ENCODE measurements at places on chromosomes 11 and 22.

GRCh38 chr11:108871152-108871551, 206.3 kb downstream of the DDX10 start:
- peak; percentile 17 for DNase-seq

- no peak for DNase-seq
Measured at GRCh38 chr11:64245401-64245796, 1.3 kb downstream of the PPP1R14B start.

DNA sequence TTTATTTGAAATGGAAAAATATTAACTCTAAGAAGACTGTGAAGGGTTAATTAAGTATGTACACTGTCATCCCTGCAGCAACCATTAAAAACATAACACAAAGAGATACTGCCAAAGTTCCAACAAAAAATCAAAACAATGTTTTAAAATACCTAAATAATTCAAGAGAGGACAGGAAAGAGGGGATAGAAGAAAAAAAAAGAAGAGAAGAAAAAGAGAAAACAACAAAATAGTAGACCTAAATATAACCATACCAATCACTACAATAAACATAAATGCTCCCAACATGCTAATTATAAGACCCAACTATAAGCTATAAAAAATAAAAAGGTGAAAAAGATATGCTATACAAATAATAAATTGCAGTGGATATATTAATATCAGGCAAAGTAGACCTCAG, 20.1 kb downstream of the GNB1L start:
- DNase-seq: no peak

DNA sequence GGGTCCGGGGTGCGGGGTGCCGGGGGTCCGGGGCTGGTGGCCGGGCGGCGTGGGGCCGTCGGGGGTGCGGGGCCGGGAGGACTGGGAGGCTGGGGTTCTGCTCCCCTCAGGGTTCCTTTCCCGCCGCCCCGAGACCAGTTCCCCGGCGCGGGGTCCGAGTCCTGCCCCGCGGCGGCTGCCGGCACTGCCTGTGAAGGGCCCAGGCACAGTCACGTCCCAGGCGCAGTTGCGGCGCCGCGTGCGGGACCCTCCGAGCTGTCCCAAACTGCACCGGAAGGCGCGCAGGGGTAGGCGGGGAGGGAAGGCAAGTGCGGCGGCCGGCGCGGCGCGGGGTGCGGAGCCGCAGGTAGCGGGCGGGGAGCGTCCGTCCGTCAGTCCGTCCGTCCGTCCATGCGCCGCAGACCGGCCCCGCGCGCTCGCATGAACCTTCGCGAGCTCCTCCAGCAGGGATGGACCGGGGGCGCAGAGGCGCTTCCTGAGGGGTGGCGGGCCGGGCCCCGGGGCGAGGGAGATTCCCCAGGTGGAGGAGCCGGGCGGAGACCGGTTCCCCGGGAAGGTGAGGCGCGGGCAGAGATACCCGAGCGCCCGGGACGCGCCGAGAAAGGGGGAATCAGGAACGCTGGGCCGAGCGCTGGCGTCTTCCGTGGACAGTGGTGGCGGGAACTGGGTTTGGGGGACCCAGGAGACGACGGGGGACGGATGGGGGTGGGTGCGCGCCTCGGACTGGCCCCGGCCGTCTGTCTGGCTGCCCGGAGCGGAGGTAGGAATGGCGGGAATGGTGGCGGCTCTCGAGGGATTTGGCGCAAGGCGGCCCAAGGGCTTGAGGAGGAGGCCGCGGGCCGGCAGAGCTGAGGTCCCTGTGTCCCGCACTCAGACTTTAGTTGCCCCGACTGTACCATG, 3.1 kb upstream of the ADORA2A start:
- DNase-seq: peak; percentile 62

GRCh38 chr11:128497061-128497775, 90.1 kb downstream of the ETS1 start:
- DNase-seq: no peak

DNA sequence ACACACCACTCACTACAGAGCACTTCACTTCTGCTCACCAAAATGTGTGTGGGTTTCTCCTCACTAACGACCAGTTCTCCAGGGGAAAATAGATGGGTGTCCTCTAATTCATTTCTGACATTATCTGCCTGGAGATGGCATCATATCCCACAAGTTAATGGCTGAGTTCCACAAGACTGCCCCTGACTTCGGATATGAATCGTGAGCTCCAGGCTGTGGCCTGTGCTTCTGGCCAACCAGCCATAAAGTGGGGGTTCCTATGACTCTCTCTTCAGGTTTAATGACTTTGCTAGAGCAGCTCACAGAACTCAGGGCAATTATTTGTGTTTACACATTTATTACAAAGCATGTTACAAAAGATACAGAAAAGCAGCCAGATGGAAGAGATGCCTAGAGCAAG, 113.0 kb upstream of the SYT13 start:
- DNase-seq: no peak

DNA sequence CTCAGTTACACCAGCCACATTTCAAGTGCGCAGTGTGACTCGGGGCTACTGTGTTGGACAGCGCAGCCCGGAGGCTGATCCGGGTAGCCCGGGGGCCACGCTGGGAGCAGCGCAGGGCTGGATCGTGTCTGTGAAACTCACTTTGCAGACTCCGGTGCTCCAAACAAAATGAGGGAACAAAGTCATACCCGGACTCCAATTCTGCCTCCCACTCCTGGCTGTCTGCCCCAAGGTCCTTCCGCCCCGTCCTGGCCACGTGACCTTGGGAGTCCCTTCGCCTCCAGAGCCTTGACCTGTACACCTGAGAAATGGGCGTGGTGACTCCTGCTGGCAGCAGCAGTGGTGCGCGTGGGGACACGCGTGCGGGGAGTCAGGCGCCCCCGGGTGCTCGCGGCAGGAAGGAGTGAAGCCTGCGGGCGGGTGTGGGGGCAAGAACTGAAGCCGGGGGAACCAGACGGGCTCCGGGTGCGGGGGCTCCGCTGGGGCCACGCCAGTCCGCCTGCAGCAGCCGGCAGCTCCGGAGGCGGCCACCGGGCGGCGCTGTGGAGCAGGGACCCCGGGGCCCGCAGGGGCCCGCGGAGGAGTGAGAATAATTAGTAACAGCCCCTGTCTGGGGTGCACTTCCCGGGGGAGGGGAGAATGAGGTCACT, 42.4 kb downstream of the KCNJ4 start:
- peak; percentile 71 for DNase-seq

DNA sequence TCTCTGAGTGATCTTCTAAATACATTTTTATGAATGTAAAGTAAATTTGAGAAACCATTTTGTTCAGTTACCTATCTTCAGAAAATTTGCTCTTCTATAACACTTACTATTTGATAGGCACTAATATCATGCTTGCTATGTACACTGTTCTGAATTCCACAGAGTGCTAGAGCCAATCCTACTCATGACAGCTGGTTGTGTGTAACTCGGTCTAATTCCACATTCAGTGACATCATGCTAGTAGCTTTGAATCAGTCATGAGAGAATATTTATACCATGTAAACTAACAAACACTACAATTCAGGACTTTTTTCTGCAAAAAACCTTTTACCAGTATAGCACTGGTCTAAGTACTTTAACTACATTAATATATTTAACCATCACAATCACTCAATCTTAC, 902.9 kb downstream of the DLG2 start:
- no peak for DNase-seq

- no peak for DNase-seq
Measured at GRCh38 chr11:5691964-5692361, 2.4 kb downstream of the TRIM22 start.

GRCh38 chr11:130413405-130414106, 14.9 kb downstream of the ADAMTS8 start:
- no peak for DNase-seq

DNA sequence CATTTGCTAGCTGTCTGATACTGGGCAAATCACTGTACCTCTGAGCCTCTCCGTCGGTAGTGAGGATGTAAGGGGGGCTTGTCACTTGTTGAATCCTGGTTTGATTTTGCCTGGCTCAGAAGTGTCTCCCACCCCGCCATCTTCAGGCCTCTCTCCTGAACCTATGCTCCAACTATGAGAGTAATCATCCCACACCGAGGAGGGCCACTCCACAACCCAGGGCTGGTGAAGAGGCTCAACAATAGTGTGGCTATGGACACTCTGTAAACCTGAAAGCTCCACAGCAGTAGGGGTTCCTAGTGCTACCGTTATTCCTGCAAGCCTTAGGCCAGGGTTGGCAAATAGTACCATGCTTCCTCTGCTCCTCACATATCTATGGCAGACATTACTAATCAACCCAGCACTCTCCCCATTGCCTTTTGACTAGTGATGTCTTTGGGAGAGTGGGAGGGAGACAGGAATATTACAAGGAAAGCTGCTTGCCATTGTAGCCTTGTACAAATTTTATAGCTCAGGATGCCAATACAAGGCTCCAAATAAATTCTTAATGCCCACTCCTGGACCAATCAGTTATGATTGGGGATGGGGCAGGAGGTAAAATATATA, 134.0 kb upstream of the TEAD1 start:
- no peak for DNase-seq

- DNase-seq: no peak
Measured at GRCh38 chr11:1967641-1968225, 20.6 kb downstream of the MRPL23 start.

DNA sequence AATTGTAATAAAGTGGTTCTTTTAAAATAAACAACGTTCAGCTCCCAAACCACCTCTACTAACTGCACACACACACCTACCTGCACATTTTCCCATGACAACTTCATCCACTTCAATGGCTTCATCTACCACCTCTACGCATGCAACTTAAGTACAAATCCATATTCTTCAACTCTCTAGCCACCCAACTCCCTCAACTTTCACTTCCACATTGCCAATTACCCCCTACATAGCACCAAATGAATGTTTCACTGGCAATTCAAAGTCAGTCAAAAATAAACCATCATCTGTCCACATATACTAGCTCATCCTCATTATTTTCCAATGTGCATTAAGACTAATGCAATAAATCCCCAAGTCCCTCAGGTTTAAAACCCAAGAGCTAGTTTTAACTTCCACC, 50.7 kb upstream of the ARHGAP32 start:
- no peak for DNase-seq

DNA sequence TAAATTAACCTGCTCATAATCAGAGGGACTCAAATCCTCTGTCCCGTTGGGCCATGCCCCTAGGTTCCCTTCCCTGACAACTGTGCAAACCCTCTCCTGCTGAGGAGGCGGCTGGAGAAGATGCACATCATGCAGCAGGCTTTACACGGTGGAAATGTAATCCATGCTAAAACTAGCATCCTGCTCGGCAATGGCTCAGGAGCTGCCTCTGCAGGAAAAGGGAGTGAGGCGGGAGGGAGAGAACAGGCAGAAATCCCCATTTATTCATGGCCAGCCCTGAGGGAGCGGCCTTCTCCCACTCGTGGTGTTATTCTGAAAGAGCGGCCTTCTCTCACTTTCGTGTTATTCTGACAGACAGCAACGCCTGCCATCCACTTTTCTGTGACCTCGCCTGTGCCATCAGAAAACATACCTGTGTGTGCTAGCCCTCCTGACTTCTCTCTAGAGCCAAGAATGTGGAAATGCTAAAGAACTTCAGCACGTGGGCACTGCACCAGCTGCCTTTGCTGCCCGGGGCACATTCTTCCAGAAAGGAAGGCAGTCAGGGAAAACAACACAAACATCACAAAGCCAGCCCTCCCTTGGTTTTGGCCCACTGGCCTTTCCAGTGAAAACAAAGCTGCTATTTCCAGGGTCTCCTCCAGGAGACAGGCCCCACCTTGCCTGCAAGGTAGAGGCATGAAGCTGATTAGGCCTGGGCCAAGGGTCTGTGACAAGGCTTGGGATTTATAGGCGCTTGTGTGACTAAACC, 62.9 kb upstream of the BID start:
- no peak for DNase-seq

GRCh38 chr11:36229091-36229705, 60.0 kb downstream of the COMMD9 start:
- DNase-seq: no peak

GRCh38 chr11:129440028-129440713, 64.5 kb downstream of the BARX2 start:
- no peak for DNase-seq

- DNase-seq: no peak
Measured at GRCh38 chr11:122157653-122158161, 41.7 kb upstream of the BLID start.

DNA sequence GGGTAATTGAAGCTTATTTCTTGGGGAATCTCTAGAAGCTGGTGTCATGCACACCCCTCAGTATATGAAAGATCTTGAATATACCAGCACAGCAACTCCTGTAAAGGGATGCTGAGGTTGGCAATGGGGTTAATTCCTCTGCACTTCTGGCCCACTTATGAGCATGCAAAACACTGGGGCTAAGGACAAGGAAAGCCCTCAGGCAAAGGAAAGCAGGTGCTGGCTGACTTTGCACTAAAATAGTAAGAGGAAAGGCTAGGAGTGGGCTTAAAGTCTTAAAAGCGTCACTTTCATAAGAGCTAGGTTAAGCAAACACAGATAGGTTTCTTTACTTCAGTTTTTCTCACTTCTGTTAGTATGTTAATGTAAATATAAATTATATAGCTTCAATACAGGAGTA, 572.6 kb upstream of the LUZP2 start:
- no peak for DNase-seq

DNA sequence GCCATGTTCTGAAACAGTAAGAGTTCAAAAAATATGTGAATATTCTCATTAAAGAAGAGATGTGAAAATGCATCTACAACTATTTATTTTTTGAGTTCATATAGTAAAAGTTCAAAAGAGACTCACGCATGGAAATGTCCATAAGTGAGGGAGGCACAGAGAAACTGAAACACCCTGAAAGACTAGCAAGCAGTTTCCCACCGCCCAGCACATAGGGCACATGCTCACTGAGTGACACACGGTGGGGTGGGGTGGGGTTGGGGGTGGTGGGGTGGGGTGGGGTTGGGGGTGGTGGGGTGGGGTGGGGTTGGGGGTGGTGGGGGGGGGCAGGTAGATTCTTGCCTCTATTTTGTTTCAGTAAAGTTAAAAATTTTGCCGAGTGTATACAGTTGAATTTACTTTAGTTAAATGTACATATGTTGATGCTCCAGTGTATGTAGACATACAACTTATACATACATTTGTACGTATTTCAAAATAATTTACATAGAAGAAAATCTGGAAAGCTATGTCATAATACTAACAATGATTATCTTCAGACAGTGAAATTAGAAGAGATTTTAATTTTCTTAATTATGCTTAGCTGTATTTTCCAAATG, 6.3 kb downstream of the CCDC34 start:
- no peak for DNase-seq

DNA sequence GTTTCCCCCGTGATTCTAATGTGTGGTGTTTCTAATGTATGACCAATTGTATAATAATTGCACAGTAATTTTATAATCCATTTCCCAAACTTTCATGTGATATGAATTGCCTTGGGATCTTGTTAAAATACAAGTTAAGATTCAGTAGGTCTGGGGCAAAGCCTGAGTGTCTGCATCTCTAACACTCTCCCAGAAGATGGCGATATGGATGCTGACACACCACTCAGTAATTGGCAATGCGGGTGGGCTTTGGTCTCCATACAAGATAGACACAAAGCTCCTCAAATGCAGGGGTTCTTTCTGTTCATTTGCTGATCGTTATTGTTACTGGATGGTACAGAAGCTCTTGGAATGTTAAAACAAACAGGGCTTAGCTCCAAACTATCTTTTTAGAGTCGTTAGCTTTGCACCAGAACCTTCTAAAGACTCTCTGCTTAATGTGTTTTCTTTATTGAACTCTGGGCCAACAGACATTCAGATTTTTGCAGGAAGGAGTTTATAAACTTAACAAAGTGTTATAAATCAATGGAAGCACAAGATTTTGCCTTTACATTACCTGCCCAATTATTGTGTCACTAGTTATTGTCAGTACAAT, 45.4 kb upstream of the ANO3 start:
- DNase-seq: no peak
